ENCODE measurements at places on chromosomes 1 and 21.
A peak's percentile ranks its signal among the peaks of the same experiment; 100 is the strongest.

DNA sequence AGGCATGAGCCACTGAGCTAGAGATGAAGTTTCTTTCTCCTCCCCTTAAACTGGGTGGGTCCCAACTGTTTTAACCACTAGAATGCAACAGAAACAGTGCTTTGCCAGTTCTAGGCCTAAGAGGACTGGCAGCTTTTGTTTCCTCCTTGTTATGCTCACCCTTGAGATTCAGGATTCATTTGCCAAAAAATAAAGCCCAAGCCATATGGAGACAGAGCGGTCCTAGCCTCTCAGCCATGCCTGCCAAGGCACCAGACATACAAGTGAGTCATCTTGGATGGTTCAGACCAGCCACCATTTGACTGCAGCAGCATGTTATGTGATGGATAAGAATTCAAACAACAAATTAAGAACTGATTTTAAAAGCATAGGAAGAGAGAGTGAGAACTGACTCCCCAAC, 38.1 kb upstream of the STUM start:
- DNase-seq = peak; percentile 24

DNA sequence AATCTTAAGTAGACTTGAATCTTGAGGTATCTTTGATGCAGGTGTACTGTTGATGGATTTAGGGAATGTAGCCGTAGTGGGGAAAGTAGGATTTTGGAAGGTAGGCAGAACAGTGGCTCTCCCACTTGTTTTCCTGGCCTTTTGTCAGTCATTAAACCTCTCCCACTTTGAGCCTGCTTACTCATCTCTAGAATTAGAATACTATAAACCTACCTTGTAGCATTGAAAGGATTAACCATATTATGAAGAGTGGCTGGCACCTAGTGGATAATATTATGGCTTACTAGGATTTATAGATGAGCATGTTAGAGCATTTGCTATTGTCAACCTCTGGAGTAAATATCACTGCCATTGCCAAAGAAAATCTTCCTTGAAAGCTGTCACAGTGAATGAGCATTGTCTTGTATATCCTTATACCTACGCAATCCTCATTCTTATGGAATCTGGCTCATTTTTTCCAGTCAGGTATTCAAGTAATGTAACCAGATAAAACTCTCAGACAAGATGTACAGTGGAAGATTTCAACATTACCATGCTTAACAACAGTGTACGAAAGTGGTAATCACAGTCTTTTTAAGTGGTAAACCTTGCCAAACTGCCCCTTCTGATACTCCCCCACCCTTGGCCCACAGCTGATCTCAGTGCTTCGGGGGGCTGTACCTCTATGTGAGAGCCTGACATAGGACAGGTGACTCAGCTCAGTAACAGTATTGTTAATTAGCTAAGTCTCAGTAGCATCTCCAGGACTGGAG, 44.4 kb downstream of the SH3GLB1 start:
- no peak for DNase-seq

- DNase-seq = no peak
Measured at GRCh38 chr1:204357551-204358490, 1.9 kb downstream of the PLEKHA6 start.

- no peak for DNase-seq
Measured at GRCh38 chr1:111732718-111733117, 6.5 kb downstream of the INKA2 start.

DNA sequence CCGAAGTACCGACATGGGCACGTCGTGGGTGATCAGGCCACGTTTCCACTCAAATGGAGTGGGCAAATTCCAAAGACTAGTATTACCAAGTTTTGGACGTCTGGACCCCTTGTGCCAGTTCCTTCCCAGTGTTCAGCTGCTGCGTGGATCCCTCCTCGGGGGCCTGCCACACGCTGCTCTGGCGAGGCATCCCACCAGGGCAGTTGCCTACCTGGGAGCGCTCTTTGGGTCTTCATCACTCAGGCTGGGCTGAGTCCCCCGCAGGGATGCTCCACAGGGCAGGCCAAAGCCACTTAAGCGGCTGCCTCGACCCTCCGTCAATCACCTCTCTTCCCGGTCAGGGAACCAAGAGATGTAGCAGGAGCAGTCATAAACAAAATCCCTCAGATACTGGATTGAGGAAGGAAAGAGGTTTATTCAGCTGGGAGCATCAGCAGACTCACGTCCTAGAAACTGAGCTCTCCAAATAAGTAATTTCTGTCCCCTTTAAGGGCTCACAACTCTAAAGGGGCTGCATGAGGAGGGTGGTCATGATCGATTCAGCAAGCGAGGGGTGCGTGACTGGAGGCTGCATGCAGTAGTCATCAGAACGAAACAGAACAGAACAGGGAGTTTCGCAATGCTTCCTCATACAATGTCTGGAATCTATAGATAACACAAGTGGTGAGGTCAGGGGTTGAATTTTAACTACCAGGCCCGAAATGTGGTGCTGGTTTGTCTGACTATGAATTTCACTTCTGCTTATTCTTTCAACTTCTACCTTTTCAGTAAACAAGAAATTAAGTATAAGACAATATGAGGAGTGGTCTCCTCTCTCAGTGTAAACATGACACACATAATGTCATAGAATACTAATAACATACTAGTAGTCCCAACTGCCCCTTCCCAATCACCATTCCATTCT, 998.6 kb upstream of the NCAM2 start:
- DNase-seq = no peak

- DNase-seq = no peak
Measured at GRCh38 chr1:188689542-188689941, 1788.1 kb downstream of the BRINP3 start.

GRCh38 chr1:13860031-13860430, 160.0 kb downstream of the PRDM2 start:
- no peak for DNase-seq

- no peak for DNase-seq
Measured at GRCh38 chr1:201146626-201147390, 7.5 kb downstream of the TMEM9 start.

GRCh38 chr1:206705191-206705590, 20.5 kb downstream of the MAPKAPK2 start:
- DNase-seq = no peak

- DNase-seq = no peak
Measured at GRCh38 chr1:100039591-100039990, 69.8 kb downstream of the SLC35A3 start.

DNA sequence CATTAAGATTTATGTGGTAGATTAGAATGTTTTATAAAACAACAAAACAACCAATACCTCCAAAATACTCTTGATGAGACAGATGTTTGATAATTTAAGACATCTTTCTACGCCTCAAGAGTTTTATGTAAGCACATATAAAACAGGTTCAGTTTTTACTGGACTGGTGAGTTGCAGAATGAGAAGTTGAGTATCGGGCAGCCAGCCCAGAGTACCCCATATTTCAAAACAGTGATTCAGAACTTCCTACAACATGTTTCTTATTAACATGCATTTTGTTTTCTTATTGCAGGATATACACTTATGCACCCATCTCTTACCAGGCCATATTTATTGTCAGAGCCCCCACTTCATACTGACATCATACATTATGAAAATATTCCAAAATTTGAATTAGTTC, 91.4 kb upstream of the RAVER2 start:
- DNase-seq = peak; percentile 26

- peak; percentile 47 for DNase-seq
Measured at GRCh38 chr21:31604591-31605190, 54.8 kb upstream of the SOD1 start.

DNA sequence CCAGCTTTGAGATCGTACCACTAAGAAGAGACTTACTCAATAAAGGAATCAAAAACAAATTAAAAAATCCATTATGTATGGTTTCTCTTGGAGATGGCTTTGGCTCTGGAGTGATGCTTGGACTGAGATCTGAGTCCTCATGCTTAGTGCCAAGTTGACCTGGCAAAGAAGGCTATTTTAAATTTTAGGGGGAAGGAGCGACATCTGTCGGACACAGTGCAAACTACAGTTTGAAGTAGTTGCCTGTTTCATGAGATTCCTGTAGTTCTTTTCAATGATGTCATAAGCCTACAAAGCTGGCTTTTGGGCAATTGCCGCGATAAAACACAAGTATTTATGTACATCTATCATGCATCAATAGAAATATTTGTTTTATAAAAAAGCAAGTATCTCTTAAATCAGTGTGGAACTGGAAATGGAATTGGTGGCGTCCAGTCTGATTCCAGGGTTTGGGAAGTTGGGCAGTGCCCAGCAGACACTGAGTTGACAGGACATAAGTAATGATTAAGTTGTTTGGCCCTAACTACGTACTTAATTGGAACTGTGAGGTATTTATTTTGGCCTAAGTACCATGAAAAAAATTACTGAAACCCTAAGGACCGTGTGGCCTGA, 50.0 kb downstream of the TBCE start:
- peak; percentile 70 for DNase-seq

GRCh38 chr1:198125995-198126735, 30.6 kb upstream of the NEK7 start:
- DNase-seq = no peak

Measured in fibroblast of the conjunctiva (primary cell).